Astrocyte of the spinal cord (primary cell): ENCODE measurements at places on chromosomes 11 and 22.

- no peak for DNase-seq
Observed at GRCh38 chr11:71130106-71130505, 122.3 kb downstream of the SHANK2 start.

- DNase-seq: no peak
Observed at GRCh38 chr22:20834725-20835124, 23.9 kb downstream of the PI4KA start.

DNA sequence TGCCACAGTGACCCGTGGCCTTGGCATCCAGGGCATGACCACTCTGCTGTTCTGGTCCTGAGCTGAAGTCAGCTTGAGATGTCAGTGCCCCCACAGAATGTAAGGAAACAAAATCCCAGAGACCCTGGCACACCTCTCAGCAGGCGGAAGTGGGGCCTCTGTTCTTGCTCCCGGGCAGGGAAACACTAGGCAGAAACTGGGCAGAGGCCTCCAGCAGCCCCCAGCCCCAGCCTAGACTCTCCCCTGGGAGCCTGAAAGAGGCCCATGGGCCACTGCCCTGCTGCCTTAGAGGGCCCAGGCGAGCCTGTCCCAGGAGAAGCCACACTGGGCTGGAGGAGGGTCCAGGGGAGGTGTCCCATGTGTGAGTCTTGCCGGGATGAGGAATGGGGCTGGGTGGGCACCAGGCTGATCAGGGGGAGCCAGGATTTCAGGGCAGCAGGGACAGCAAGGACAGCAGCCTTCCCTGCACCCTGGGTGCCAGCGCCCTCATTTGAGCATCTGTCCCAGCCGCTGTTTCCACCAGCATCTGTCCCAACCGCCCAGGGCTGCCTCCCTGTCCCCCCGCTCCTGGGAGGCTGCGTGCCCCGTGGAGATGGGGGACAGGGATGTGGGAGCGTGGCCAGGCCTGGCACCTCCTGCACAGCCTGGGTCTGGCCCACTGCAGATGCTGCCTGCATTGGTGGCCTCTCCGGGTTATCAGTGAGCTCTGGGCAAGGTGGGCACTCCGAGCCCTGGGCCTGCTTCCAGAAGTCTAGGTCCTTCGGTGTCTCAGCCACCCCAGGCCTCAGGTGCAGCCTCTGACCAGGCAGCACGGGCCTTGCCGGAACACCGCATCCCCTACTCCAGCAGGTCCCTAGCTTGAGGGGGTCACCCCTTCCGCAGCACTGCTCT, 1072.4 kb downstream of the BRD1 start:
- no peak for DNase-seq

GRCh38 chr22:43928908-43929307, 5.3 kb downstream of the PNPLA3 start:
- no peak for DNase-seq

DNA sequence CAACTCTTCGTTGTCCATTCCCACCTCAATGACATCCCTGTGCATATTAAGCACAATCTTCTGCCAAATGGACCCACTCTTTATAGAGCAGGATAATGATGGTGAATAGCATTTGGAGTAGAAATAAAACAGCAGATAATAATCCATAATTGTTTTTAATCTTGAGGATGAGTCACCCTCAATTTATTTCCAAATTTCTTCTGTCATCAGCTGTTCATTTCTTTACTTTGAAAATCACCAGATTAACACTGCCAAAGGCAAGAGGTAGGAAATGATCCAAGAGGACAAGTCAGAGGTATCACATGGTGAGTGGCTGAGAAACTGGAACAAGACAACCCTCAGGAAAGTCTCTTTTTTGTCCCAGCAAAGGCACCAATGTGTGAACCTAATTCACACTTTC, 7.3 kb upstream of the AMBRA1 start:
- DNase-seq: no peak

GRCh38 chr22:19730198-19730597, 6.9 kb downstream of the GP1BB start:
- DNase-seq: no peak

DNA sequence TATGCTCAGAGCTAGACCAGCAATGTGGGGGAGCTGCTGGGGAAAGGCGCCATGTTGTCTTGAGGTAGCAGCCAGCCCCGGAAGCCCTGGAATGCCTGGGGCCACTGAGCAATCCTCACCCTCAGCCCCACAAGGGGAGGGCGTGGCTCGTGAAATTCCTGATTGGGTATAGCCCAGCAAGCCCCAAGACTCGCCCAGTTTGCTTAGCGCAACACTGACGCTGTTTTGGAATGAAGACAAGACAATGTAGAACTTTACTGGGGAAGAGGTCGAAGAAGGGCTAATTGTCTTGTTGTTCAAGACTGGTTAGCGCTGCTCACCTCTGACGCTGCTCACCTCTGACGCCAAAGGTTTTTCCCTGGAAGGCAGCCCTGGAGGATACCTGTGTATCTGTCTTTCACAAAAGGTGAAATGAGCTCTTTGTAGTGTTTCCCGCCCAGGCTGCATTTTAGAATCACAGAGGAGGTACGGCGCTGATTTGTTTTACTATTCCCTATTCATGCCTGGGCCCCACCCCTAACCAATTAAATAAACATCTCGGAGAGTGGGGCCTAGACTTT, 47.6 kb downstream of the ST3GAL4 start:
- DNase-seq: no peak

DNA sequence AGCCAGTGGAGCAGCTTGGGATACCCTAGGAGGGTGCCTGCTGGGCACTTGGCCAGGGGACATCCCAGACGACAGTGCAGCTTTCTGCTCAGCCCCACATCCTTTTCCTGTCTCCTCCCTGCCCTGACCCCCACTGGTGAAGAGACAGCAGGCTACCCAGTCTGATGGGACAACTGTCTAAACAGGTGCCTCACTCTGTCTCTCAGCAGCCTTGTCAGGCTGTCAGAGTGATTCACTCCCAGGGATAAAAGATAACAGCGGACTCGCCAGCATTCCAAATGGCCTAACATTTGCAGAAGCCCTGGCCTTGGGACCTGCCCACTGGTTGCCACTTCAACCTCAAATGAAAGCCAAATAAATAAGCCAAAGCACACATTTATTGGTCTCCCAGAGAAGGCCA, 318.6 kb upstream of the PLET1 start:
- DNase-seq: no peak

DNA sequence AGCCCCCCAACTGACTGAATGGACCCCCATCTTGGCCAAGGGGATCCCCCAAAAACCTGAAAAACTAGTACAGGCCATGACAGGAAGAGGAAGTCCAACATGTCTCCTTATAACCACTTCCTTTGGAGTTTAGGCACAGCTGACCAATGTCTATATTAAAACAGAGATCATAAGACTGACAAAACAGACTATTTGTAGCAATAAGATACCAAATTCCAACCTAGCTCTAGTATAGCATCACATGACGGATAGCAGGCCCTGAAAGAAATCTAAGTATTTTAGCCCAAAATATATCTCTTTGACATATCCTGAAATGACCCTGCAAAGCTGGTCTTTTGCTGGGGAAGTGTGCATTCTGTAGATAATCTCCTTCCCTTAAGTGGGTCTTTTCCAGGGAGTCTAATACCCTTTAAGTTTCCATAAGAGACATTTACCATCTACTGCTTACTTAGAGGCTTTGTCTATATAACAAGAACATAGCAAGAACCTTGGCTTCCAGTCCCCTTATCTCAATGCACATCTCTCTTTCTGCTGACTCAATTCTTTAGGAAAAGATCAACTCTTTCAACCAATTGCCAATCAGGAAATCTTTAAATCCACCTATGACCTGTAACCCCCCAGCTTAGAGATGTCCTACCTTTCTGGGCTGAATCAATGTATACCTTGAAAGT, 34.9 kb upstream of the ACER3 start:
- no peak for DNase-seq

DNA sequence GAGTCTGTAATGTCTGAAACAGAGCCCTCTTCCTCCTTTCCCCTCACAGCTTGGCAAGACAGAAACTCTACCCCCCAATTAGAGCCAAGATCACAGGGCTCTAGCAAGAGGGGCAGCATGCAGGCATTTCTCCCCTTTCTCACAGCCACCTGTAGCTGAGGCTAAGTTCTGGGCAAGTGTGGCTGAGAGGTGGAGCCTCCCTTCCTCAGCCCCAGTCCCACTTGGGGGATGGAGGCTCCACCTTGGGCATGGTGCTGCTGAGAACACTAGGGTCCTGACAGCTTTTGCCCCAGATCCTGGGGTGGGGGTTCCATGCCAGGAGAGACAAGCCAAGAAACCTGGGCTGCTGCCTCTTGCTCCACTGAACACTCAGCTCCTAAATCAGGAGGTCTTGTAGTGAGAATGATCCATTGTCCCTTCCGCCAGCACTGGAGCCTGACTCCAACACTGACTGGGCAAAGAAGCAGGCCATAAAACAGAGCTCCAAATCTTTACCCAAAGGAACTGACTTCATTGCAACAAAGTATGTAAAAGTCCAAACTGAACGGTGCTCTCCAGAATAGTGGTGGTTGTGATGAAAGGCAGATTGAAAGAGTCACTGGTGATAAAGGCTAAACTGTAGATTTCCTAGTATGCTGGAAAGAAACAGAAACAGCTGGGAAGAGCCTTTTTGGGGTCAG, 25.6 kb downstream of the NARS2 start:
- no peak for DNase-seq

- no peak for DNase-seq
Observed at GRCh38 chr11:44988981-44989635, 38.4 kb upstream of the TP53I11 start.

DNA sequence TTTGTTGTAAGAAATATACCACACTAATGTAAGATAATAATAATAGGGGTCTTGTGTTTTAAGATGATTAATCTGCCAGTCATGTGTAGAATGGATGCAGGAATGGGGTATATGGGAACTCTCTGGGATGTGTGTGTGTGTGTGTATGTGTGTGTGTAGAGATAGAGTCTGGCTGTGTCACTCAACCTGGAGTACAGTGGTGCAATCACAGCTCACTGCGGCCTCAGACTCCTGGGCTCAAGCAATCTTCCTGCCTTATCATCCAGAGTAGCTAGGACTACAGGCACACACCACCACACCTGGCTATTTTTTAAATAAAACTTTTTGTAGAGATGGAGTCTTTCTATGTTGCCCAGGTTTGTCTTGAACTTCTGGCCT, 11.5 kb upstream of the PANX1 start:
- DNase-seq: no peak

DNA sequence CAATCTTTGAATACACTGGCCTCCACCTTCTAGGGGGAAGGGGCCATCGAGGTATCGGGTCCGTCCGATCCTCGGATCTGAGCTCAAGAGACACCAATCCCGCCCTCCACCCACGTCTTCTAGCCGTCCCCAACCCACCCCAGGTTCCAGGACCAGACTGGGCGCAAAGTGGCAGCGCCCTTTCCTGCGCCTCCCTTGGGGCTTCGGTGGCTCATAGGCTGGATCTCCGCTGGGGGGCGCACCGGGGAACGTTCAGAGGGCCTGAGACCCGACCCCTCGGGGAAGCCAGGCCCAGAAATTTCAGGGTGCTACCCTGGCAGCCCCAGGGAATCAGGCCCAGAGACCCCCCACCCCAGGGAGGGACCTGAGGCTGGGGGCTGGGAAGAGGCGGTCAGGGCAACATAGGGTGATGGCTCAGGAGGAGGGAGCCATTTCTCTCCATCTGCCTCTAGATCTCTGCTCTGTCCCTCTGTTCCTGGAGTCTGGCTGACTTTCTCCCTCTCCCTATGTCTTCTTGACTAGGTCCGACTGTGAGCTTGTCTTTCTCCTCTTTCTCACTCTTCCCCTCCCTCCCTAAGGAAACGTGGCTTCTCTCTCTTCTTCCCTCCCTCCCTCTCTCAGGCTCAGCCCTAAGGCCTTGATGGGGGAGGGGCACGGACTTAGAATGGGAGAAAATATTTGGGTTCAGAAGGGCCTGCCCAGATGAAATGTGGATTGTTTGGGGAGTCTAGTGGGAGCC, 1.1 kb downstream of the CREB3L1 start:
- DNase-seq: peak; percentile 64

DNA sequence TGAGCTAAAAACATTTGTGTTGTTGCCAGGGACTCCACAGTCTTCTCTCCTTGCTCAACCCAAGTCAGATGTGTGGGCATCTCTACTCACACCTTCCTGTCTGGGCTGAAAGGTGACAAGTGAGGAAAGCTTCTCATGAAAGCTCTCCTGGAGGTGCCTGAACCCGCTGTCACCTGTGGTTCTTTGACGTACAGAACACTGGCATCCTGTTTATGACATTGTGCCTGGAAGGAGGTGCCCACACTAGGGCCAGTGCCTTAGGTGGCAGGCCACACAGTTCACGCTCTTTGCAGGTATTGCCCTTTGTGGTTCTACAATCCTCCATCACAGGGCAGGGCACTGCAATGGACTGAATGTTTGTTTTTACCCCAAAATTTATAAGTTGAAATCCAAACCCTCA, 108.5 kb downstream of the CD44 start:
- DNase-seq: no peak

DNA sequence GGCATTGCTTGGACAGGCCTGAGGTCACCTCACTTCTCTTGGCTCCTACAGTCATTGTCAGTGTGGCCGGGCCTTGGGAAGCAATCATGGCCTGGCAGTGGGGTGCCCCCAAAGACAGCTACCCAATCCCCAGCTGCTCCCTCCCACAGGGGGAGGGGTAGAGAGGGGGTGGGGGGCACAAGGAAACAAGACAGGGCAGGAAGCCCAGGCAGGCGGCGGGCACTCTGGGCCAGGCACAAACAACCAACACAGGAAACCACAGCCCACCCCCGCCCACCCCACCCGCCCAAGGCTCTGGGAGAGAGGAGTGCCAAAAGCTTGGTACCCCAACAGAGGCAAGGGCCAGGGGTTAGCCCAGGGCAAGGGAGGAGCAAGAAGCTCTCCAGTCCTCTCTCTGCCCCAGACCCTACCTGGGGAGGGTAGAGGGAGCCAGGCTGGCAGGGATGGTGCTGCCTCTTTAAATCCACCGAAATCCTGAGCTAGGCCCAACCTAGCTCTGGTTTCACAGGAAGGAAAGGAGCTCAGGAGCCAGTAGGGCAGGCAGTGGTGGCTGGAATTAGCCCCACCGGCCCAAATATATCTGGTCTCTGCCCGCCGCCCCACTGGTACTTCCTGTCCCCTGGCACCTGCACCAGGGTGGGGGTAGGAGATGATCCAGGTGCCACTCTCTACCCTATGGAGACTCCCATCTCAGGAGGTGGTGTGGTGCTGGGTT, 12.2 kb downstream of the BCL9L start:
- no peak for DNase-seq

DNA sequence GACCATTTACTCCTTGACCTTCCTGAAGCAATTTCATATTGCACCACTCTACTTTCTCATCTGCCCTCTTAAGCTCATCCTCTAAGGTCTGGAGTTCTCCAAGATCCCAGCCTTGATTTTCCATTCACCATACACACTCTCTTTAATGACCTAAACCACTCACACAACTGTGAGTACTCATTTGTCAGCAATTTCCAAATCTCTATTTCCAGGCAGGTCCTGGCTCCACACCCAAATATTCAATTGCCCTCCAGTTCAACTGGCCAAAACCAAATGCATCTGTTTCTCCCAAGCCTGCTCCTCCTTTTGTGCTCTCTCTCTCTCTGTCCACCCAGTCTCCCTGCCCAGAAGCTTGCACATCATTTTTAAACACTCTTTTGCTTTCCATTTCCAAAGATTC, 39.6 kb downstream of the NEU3 start:
- DNase-seq: no peak

GRCh38 chr22:36492109-36492508, 10.7 kb upstream of the TXN2 start:
- no peak for DNase-seq

GRCh38 chr11:70072861-70073755, 5.0 kb upstream of the ANO1 start:
- peak; percentile 45 for DNase-seq
